CD4-positive, alpha-beta T cell treated with Interleukin-6 for 4 hours (primary cell): ENCODE measurements at places on chromosomes 16 and 17.
A peak's percentile ranks its signal among the peaks of the same experiment; 100 is the strongest.

DNA sequence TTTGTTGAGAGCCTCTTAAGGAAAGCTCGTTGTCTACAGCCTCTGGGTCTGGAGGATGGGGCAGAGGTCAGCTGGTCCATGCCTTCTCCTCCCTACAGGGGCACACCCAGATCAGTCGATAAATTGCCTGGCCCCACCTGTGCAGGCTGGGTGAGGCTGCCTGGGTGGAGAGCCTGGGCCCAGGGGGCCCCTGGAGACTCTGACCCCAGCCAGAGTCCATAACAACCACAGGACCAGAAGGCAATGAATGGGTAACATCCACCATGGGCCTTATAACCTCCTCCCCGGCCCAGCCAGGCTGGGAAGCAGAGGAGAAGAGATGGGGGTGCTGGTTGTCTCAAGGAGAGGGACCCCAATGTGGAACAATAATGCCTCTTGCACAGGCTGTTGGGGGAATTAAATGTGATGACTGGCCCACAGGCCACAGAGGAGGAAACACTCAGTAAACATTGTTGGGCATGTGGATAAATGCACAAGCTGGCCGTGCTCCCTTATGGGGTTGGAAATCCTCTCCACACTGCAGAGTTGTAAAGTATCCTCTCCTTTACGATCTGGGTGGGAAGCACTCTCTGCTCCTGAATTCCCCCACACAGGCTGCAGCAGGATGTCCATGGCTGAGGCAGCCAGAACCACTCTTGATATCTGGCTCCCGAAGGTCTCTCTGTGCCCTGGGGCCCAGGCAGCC lies 56.7 kb upstream of the TOB1 start:
- DNase-seq: no peak

- no peak for DNase-seq
Observed at GRCh38 chr17:6675201-6675825, 23.8 kb downstream of the C17orf100 start.

DNA sequence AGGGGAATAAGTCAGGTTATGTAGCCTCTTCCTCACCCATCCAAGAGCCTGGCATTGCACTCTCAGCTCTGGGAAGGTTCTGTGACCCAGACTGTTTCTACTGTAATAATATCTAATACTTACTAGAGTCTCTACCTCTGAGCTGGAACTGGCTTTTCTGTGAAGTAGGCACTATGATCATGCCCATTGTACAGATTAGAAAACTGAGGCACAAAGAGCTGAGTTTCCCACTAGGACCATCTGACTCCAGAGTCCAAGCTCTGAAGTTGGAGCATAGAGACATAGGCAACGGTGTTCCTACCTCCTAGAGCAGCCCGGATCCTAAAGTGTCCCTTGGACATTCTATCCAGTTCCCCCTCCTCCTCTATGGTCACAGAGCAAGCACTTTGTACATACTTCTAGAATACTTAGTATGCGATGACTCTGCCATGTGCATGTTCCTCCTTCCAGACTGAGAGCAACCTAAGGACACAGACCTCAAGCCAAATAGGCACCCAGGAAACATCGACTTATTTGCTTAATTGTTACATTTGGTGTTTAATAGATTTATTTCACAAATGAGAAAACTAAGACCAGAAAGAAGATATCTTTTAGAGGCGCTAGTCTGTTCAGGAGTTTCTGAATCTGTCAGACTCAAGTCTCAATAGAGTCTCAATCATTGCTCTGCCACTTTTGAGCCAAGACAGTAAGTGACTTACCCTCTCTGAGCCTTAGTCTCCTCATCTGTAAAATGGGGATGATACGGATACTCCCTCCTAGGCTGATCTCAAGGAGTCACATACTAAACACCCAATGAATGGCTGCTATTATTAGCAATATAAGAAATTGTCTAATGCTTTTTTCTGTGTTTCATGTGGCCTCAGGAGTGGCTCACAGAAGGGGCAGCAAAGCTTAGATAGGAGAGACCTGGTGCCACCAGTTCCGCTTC lies 3.6 kb downstream of the CLEC19A start:
- no peak for DNase-seq

GRCh38 chr17:64938925-64939474 lies 19.7 kb upstream of the LRRC37A3 start:
- DNase-seq: peak; percentile 61

DNA sequence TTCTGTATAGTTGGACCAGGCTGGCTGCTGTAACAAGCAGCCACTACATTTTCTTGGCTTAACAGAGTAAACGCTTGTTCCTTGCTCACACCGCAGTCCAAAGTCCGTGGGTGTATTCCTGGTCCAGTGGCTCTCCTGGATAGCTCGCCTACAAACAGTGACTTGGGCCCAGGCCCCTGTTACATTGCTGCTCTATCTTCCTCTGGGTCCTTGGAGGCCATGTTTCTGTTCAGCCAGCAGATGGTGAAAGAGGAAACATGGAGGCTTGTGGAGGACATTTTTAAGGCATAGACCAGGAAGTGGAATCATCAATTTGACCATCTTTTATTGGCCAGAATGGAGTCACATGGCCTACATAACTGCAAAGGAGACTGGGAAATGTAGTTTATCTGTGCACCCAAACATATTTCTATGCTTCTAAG lies 55.1 kb downstream of the ATP2C2 start:
- no peak for DNase-seq

- peak; percentile 93 for DNase-seq
Observed at GRCh38 chr17:67366193-67367157, at the start of gene PSMD12. PSMD12 (minus strand) TSS chr17:67366577; CDS start chr17:67366519, 58 bp downstream.

GRCh38 chr17:58911741-58912343 lies 156.2 kb downstream of the PPM1E start:
- no peak for DNase-seq

- DNase-seq: no peak
Observed at GRCh38 chr16:10663146-10663545, 31.6 kb downstream of the TEKT5 start.

DNA sequence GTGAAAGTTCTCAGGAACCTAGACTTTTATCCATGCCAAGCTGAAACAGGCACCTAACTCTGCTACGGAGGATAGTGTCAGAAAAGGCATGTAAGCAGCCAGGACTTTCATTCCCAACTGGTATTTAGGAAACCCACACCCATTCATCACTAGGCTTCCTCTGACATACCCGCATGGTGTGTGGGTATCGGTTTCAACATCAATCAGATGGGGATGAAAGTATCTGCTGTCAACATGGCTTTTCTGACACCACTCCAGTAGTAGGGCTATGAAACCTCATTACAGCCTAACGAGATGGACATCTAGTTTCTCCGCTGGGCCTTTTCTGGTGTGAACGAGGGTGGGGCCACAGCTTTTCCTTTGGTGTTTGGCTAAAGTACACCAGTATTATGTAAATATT lies 1178.3 kb downstream of the CDH11 start:
- DNase-seq: no peak

DNA sequence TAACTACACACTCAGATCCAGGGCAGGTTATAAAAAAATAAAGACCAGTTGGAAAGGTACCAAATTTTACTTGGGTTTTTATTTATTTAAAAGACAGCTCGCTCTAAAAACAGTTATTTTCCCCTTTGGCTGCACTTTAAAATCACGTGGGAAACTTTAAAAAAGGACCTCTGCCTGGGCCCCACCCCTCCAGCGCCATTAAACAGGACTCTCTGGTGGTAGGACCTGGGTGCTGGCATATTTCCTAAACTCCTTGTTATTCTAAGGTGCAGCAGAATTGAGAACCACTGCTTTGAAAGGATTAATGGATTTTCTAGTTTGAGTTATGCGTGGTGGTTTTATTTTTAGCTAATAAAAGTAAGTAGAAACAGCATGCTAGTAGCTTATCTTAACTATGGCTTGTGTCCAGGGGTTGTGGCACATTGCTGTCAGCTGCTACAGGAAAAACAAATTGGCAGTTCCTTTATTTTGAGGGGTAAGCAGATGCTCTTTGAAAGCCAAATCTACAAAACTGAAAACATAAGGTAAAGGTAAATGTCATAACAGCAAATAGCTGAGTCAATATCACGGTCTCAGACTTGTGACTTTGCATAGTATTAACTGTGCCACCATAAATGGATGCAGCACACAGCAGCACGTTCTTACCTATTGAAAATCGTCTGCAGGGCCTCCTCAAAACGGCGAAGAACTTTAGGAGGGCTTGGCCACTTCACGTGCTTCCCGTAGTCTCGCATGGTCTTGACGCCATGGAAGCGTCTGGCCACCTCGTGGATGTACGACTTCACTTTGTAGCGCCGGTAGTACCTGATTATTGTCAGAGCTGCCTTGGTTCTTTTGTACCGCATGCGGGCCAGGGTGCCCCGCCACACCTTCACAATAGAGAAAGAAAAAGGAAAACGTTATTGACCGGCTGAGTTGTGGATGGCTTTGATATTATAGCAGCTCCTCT lies 172.0 kb downstream of the CDK5R1 start:
- no peak for DNase-seq

DNA sequence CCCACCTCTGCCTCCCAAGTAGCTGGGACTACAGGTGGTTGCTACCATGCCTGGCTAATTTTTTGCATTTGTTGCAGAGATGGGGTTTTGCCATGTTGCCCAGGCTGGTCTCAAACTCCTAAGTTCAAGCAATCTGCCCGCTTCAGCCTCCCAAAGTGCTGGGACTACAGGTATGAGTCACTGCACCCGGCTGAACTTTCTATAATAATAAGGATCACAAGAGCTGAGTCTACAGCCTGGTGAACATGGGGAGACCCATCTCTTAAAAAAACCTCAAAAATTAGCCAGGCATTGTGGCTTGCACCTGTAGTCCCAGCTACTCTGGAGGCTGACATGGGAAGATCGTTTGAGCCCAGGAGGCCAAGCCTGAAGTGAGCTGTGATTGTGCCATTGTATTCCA lies 53.5 kb downstream of the WDR59 start:
- no peak for DNase-seq

GRCh38 chr16:50719401-50720337 lies 22.2 kb upstream of the CYLD start:
- DNase-seq: peak; percentile 58

DNA sequence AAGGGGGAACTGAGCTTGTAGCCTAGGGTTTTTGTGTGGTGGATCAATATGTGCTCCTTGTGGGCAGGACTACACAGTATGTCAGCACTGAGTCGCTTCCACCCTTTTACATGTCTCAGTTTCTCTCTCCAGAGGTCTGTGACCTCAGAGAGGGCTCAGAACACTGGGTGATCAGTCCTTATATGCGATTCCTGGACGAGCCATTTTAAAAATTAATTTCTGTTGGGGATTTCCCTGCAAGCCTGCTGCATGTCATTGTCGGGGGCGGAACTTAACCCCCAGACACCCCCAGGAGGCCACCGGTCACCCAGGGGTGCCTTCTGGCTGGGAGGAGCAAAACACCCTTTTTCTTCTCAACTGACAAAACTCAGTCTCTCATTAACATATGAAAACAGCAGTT lies 14.1 kb downstream of the DHRS7B start:
- DNase-seq: no peak

GRCh38 chr16:27405546-27406451 lies 3.8 kb downstream of the IL21R start:
- peak; percentile 44 for DNase-seq

DNA sequence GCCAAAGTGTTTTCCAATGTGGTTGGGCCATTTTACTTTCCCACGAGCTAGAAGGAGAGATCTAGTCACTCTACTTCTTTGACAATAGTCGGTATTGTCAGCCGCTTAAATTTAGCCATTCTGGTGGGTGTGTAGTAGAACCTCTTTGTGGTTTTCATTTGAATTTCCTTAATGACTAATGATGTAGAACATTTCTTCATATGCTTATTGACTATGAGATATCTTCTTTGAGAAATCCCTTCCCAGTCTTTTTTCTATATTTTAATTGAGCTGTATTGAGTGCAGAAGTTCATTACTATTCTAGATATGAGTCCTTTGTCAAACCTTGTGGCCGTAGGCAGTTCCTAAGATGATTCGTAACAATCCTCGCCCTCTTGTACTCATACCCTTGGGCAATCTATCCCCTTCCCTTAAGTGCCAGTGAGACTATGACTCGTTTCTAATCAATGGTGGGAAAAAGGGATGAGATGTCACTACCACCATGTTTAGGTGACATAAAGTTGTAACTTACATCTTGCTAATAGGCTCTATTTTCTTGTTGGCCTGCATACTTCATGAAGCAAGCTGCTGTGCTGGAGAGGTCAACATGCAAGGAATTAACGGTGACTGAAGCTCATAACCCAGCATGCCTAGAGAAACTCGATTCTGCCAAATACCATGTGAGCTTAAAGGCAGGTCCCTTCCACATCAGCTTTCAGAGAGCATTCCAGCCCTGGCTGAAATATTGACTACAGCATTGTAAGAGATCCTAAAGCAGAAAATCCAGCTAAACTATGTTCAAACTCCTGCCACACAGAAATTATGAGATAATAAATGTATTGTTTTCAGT lies 817.9 kb upstream of the SOX9 start:
- no peak for DNase-seq

DNA sequence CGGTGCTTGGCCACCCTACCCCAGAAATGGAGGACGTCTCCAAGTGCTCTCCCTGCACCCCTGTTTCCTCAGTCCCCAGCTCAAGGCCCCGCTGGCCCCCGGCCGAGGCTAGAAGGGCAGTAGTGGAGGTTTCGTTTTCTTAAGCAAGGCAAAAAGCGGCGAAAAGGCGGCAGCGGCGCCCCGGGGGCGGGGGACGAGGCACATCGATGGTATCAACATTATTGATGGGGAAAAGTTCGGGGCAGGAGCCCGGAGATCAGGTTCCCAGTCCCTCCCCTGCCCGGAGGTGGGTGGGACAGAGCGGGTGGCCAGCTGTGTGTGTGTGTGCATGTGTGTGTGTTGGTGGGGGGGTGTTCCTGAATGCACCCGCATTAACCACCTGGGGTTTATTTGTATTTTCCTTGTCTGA lies 4.1 kb upstream of the SALL1 start:
- no peak for DNase-seq

GRCh38 chr16:73204359-73205152 lies 156.6 kb upstream of the ZFHX3 start:
- DNase-seq: no peak

DNA sequence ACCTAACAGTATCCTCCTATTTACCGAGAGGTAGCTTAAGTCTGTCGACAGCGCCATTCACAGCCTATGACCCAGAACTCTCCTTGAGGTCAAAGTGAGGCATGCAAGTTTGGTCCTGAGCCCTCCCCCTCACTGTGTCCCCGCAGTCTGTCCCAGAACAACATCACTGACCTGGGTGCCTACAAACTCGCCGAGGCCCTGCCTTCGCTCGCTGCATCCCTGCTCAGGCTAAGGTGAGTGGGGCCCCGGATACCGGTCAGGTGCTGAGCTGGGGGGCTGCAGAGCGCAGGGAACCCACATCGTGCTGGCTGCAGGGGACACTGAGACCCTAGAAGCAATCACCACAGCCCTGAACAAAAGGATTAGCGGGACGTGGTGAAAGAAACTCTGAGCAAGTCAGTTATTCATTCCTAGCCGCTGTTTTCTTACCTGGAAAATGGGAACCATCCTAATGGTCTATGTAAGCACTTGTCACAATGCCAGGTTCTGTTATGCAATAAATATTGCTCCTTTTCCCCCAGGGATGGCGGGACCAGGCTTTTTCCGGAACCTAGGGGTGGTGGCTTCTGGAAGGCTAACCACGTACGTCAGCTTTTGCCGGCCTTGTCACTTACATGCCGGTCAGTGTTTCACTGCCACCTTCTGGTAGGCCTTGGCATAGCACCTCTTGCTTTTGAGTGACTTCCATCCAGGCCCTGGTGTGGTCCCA lies 23.8 kb downstream of the DEXI start:
- DNase-seq: peak; percentile 82

GRCh38 chr16:76653390-76654026 lies 376.3 kb downstream of the CNTNAP4 start:
- no peak for DNase-seq
